ENCODE measurements at places on chromosomes 7 and 10. TPM values are rescaled to one million over a fixed set of nuclear protein-coding genes. Genes with fewer than 3 reads are reported as not detected.

DNA sequence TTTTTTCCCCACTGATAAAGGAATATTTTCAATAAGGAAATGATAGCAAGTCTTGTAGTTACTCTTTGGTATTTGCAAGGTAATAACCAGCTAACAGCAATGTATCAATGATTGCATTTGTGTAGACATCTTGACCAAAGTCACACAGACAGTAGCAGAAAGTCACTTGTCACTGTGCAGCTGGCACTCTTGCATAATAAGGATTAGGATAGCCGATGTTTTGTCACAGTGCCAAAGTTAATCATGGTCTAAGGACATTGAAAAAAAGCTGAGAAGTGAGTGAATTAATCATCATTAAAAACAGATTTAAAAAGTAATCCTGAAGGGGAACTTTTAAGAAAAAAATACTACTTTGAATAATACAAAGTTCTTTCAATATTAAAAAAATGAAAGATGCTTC lies 834.3 kb upstream of the C7orf33 start:
- H3K36me3 ChIP-seq = no peaks in the 10 kb centered on the region
- no peak overlapping the region for H3K27ac ChIP-seq
- H3K4me3 ChIP-seq = no peak overlapping the region
- no peaks in the 10 kb centered on the region for H3K27me3 ChIP-seq
- DNase-seq = no peak

GRCh38 chr7:82677493-82677892 lies 233.9 kb upstream of the CACNA2D1 start:
- H3K4me1 ChIP-seq = peaks cover 11% of the 10 kb centered on the region
- peak; percentile 48 for DNase-seq
- no peaks in the 10 kb centered on the region for H3K27me3 ChIP-seq
- no peak overlapping the region for H3K27ac ChIP-seq
- H3K36me3 ChIP-seq = no peaks in the 10 kb centered on the region

- H3K27me3 ChIP-seq = no peaks in the 10 kb centered on the region
- H3K4me1 ChIP-seq = no peaks in the 10 kb centered on the region
- H3K36me3 ChIP-seq = no peaks in the 10 kb centered on the region
- no peak overlapping the region for H3K4me3 ChIP-seq
Measured at GRCh38 chr7:57256637-57257375, 124.6 kb upstream of the ZNF479 start.

- no peak for DNase-seq
- H3K36me3 ChIP-seq = no peaks in the 10 kb centered on the region
- no peak overlapping the region for H3K4me3 ChIP-seq
- H3K27me3 ChIP-seq = no peaks in the 10 kb centered on the region
Measured at GRCh38 chr10:78570633-78571235, 498.0 kb upstream of the ZMIZ1 start.

DNA sequence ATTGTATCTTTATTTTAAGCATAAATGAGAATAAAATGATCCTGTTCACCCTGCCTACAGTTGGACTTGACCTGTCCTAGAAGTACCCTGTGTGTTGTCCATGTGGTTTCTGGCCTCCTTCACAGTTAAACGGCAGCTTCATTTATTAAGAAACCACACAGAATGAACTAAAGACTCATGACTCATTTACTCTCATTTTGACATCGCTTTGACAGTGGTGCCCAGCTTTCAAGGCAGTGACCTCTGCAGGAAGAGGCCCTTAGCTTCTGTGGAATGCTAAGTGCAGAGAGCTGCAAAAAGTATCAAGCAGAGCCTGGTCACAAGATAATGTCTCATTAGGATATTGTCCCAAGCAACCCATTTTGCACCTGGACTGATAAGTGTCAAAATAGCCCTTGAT lies 93.4 kb downstream of the AVL9 start:
- no peaks in the 10 kb centered on the region for H3K27me3 ChIP-seq
- peaks cover 15% of the 10 kb centered on the region for H3K36me3 ChIP-seq
- no peaks in the 10 kb centered on the region for H3K4me1 ChIP-seq
- no peak for DNase-seq

- H3K27me3 ChIP-seq = no peaks in the 10 kb centered on the region
- no peaks in the 10 kb centered on the region for H3K36me3 ChIP-seq
- H3K4me3 ChIP-seq = no peak overlapping the region
- H3K27ac ChIP-seq = no peak overlapping the region
- no peaks in the 10 kb centered on the region for H3K4me1 ChIP-seq
- no peak for DNase-seq
Measured at GRCh38 chr7:29623973-29624372, 60.3 kb downstream of the PRR15 start.

GRCh38 chr10:22389856-22390589 lies 44.7 kb downstream of the SPAG6 start:
- no peaks in the 10 kb centered on the region for H3K36me3 ChIP-seq
- H3K27me3 ChIP-seq = no peaks in the 10 kb centered on the region
- no peak overlapping the region for H3K4me3 ChIP-seq
- DNase-seq = no peak
- no peaks in the 10 kb centered on the region for H3K4me1 ChIP-seq
- no peak overlapping the region for H3K27ac ChIP-seq

GRCh38 chr10:34731213-34731612 lies 83.9 kb downstream of the PARD3 start:
- no peaks in the 10 kb centered on the region for H3K36me3 ChIP-seq
- no peak overlapping the region for H3K4me3 ChIP-seq
- peaks cover 5% of the 10 kb centered on the region for H3K27me3 ChIP-seq
- no peaks in the 10 kb centered on the region for H3K4me1 ChIP-seq
- no peak overlapping the region for H3K27ac ChIP-seq

DNA sequence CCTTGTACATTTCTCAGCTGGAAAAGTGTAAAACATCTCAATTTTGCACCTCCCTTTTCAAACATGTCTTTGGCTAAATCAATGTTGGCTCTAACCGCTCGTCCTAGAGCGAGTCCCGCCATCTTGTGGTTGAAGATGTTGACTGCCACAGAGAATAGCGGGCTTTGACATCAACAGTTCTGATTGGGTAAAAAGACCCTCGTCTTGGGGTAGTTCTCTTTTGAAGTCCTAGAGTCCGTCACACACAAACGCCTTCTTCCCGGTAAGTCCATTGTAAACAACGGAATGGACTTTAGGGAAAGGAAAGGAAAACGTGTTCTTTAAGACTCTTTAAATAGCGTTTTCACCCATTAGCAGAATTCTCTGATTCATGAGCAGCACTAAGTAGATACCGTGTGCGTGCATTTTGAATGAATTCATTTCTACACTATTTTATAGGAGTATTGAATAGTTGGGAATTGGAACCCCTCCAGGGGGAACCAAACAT lies 452 bp upstream of the RPP30 start:
- peak overlapping the region; percentile 65 for H3K27ac ChIP-seq
- H3K4me1 ChIP-seq = peaks cover 30% of the 10 kb centered on the region
- peak; percentile 48 for DNase-seq
- H3K27me3 ChIP-seq = peaks cover 3% of the 10 kb centered on the region
- peaks cover 14% of the 10 kb centered on the region for H3K36me3 ChIP-seq
- H3K4me3 ChIP-seq = peak overlapping the region; percentile 80

DNA sequence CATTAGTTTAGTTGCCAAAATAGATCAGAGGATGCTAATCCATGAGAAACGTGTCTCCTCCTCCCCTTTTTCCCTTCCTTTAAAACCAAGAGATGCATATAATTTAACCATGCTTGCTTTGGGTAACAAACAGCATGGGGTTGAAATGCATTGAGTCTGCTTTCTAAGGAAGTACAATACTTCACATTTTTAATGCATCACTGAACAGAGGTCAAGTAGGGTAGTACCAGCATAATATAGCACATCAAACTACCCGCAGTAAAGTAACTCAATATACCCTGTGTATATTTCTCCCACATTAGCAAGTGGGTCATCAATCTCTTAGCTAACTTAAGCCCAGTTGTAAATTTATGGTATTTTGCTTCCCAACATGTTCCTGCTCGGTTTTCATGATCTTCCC lies 239.3 kb upstream of the SEMA3C start:
- H3K4me1 ChIP-seq = no peaks in the 10 kb centered on the region
- no peak overlapping the region for H3K27ac ChIP-seq

GRCh38 chr7:4661871-4662270 lies 20.2 kb upstream of the FOXK1 start:
- no peaks in the 10 kb centered on the region for H3K27me3 ChIP-seq
- H3K36me3 ChIP-seq = no peaks in the 10 kb centered on the region
- no peak overlapping the region for H3K27ac ChIP-seq
- DNase-seq = no peak
- H3K4me1 ChIP-seq = no peaks in the 10 kb centered on the region
- no peak overlapping the region for H3K4me3 ChIP-seq

DNA sequence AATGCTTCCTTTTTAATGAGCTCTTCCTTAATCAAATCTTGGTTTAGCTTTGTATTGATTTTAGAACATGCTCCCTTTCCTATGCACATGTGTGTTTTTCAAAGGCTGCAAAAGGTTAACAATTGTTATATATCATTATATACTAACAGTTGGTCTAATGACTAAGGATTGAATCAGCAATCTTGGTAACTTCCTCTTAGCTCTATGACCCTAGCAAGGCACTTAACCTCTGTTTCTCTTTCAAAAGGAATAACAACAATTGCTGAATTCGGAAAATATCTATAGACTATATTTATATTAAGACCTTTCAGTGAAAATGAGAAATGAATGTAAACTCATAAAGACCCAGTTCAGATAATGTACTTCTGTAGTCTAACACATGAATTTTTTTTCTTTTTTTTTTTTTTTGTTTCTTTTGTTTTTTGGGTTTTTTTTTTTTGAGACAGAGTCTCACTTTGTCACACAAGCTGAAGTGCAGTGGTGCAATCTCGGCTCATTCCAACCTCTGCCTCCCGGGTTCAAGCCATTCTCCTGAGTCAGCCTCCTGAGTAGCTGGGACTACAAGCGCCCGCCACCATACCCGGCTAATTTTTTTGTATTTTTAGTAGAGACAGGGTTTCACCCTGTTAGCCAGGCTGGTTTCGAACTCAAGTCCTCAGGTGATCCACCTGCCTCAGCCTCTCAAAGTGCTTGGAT lies 48.8 kb downstream of the HOXA1 start:
- H3K4me3 ChIP-seq = no peak overlapping the region
- H3K36me3 ChIP-seq = no peaks in the 10 kb centered on the region
- no peaks in the 10 kb centered on the region for H3K4me1 ChIP-seq
- DNase-seq = no peak

GNAI1 gene
- total RNA-seq = 0.78 TPM

DNA sequence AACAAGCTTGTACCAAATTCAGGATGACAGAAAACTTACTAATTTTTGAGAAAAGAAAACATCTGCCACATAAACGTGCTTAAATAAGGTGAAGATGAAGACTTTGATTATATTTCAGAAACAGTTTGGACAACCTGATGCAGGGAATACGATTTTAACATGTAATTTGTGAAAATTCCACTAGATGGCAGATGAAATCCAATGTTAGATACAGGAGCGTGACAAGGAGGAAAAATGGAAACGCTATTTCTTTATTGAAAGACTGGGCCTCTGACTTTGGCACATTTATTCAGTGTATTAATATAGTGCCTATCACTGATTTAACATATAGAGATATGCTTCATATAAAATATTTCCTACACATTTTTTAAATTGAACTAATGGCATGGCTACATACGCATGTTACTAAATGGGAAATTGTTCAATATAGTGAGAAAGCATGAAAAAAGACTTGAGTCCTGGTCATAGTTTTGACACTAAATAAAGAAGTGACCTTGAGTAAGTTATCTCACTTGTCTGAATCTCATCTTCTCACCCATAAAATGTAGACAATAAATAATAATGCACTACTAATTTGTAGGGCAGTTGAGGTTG lies 60.7 kb downstream of the CD36 start:
- H3K36me3 ChIP-seq = no peaks in the 10 kb centered on the region
- DNase-seq = no peak
- no peak overlapping the region for H3K4me3 ChIP-seq
- no peaks in the 10 kb centered on the region for H3K27me3 ChIP-seq

GRCh38 chr7:78959477-78959876 lies 494.0 kb downstream of the MAGI2 start:
- no peaks in the 10 kb centered on the region for H3K27me3 ChIP-seq
- no peaks in the 10 kb centered on the region for H3K36me3 ChIP-seq
- DNase-seq = no peak
- H3K27ac ChIP-seq = no peak overlapping the region

GRCh38 chr7:54187886-54188685 lies 354.1 kb upstream of the VSTM2A start:
- no peaks in the 10 kb centered on the region for H3K27me3 ChIP-seq
- H3K4me1 ChIP-seq = no peaks in the 10 kb centered on the region
- no peak overlapping the region for H3K4me3 ChIP-seq

GRCh38 chr7:50718311-50718710 lies 64.4 kb downstream of the GRB10 start:
- DNase-seq = no peak
- no peak overlapping the region for H3K27ac ChIP-seq
- no peak overlapping the region for H3K4me3 ChIP-seq
- H3K4me1 ChIP-seq = no peaks in the 10 kb centered on the region

- H3K36me3 ChIP-seq = no peaks in the 10 kb centered on the region
- no peak for DNase-seq
- H3K27me3 ChIP-seq = no peaks in the 10 kb centered on the region
- H3K4me1 ChIP-seq = peaks cover 58% of the 10 kb centered on the region
- no peak overlapping the region for H3K4me3 ChIP-seq
Measured at GRCh38 chr7:92586841-92587240, 3.3 kb downstream of the FAM133B start.

RET gene
- total RNA-seq = not detected

PKD2L1 gene
- total RNA-seq = not detected

CDH23 gene
- total RNA-seq = 5.2 TPM

GRCh38 chr7:137882261-137882668 lies 35.5 kb upstream of the DGKI start:
- no peaks in the 10 kb centered on the region for H3K27me3 ChIP-seq
- peaks cover 43% of the 10 kb centered on the region for H3K36me3 ChIP-seq
- no peak overlapping the region for H3K4me3 ChIP-seq
- H3K4me1 ChIP-seq = no peaks in the 10 kb centered on the region

PPP1R17 gene
- total RNA-seq = not detected

DNA sequence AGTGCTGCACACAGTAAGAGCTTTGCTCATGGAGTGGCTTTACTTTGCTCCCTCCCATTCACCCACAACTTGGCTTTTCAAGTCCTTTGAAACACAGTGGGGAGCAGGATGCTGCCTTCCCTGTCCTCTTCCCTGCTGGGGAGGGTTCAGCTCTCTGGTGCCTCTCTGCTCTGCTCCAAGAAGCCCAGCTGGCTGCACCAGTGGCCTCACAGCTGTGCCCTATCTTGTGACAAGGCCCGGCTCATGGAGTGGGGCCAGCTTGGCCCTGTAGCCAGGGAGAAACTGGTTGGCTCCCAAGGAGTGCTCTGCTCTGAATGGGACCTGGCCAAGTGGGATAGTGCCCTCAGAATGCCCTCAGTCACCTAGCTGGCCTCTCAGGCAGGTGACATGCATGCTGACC lies 212.3 kb upstream of the ZMIZ1 start:
- H3K36me3 ChIP-seq = no peaks in the 10 kb centered on the region
- no peak overlapping the region for H3K4me3 ChIP-seq
- no peak for DNase-seq
- no peaks in the 10 kb centered on the region for H3K4me1 ChIP-seq

Data from CD4-positive, alpha-beta memory T cell (primary cell).